ENCODE measurements at places on chromosomes 12 and 14.

DNA sequence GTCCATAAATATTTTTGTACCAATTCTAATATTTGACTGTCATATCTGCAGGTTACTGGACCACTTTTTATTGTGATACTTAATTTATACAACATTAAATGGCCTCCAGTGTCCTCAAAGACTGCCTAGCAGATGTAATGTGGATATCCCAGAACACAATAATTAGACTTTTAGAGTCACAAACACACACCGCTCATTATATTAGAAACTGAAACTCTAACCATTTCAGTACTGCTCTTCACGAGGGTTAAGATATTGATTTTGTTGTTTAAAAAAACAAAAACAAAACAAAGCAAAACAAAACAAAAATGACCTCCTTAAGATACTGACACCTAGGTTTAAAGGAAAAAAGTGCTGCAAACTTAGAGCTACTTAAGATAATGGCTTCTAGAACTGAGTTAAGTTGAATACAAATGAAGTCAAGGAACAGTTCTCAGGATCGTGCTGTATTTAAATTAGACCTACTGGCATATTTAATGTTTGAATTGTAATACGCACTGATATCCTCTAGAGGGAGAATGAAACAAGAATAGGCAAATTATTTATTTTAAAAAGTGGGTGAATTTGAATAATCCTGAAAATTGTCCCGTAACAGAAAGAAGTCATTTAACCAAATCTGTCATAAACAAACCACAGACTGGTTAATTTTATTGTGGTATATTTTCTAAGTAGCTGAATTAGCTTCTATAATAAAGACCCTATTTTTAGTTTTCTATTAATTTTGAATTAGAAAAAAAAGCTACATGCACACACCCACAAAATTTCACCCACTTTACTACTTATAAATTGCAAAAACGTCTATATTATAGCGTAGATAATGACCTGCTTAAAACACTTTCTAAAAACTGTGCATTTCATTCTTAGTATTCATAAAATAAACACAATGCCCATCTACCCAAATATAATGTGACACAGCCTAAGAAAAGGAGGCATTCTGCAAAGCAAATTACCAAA, 395.2 kb upstream of the DCN start:
- DNase-seq: no peak

DNA sequence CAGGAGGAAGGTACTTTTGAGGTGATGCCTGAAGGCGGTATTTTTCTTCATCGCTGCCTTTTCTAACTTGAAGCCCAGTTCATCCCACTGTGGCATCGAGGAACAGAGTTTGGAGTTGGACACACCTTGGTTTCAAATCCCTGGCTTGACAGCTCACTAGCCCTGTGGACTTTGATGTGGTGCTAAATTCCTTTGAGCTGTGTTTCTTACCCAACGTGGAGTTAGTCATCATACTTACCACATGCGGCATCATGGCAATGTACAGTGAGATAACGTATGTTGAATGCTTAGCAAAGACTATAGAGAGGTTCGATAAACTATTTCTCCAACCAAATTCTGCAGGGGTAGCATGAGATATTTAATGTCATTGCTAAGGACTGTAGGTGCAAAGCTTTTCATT, 3.4 kb downstream of the PLEKHG3 start:
- peak; percentile 83 for DNase-seq

GRCh38 chr12:110458756-110459155, 8.6 kb upstream of the ARPC3 start:
- no peak for DNase-seq

GRCh38 chr14:49879646-49880204, 13.2 kb upstream of the ARF6 start:
- DNase-seq: peak; percentile 24

DNA sequence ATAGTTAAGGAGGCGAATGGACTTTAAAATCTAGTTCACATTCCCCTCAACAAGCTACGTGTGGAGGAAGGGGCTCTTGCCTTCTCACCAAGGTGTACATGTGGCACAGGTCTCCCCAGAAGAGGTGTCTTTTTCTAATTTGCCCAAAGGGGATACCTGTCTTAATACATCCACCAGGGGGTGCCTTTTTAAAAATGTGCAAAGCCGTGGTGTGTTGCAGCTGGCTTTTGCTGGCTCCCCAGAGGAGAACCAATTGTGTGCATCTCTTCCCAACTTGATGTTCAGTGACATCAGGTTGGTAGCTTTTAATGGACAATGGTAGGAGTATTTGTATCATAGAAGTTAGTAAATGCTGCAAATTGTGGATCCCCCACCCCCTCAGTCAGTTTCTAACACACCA, 33.8 kb downstream of the CREBL2 start:
- no peak for DNase-seq

DNA sequence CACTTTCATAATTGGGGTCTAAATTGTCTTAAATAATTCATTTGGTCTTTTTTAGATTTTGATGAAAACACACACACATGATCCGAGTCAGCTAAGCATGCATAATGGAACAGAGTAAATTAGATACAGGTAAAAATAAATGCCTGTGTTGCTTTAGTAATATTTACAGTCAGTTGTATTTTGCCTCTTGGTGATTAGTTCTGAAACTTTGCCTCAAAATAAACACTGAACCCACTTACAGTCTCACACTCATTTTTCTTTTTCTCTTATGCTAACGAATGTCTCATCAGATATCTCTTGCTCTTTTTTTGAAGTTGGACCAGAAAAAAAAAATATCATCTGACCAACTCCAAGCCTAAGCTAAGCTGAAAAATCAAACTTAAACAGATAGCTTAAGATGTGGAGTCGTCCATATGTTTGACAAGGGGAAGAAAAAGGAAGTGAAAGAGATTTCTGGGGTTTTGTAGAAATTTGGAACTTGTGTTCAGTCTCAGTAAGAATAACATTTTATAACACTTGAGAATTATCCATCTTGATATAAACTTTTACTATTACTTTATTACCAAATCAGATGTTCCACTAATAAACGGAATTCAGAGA, 592.5 kb downstream of the RPL10L start:
- DNase-seq: no peak

DNA sequence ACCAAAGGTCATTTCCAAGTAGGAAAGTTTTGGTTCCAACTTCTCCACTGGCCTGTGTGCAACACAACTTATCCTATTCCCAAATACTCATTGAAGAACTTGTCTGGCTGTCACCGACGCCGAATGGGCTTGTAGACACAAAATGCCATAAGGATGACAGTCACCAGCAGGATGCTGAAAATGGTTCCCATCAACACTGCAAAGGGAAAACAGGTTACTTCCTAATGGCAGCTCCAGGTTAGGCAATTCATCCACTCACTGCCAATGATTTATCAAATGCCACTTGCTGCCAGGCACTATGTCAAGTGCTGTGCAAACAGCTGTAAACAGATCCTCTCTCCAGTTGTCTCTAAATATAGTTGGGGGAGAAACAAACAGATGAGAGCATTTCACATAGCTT, 6.1 kb downstream of the C12orf76 start:
- no peak for DNase-seq

GRCh38 chr14:104792101-104792884, 3.3 kb downstream of the AKT1 start:
- no peak for DNase-seq

DNA sequence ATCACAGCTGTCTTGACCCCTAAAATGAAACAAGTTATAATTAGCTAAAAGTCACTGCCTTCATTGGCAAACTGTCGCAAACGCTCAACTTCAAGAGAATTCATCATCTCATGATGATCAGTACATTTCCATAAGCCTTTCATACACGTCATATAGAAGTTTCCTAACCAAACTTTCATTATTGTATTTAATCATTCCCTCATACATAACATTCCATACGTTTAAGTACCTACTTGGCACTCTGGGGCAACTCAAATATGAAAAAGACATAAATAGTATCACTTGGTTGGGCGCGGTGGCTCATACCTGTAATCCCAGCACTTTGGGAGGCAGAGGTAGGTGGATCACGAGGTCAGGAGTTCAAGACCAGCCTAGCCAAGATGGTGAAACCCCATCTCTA, 12.4 kb upstream of the PPP2R5E start:
- no peak for DNase-seq

DNA sequence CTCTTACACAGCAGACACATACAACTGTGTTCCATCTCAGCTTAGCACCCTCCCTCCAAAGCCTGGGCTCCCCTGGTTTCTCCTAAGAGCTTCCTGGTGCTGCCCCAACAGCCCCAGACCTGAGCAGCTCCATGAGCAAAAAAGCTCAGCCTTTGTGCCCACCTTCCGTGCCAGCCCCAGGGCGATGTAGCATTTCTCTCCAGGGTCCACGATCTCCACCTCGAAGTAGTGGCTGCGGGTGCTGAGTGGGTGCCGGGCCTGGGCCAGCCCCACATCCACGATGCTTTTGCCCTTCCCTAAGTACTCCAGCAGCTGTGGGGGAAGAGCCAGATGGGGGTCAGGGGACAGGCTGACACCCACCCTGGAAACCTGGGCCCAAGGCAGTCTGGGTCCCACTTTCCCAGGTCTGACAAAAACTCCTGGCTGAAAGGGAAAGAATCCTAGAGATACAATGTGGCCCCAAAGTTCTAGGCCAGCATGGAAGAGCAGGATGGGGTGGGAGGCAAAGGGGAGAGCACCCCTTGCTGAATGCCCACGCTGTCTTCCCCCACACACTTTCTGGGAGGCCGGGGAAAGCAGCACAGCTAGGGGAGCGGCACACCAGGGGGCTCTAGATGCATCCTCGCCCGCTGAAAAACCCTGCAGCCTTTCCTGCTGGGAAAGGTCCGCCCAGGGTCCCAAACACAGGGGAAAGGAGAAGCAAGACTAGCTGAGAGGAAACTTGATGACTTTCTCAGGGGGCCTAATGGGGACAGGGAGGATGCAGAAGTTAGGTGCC, 11.0 kb downstream of the SPRYD3 start:
- no peak for DNase-seq

DNA sequence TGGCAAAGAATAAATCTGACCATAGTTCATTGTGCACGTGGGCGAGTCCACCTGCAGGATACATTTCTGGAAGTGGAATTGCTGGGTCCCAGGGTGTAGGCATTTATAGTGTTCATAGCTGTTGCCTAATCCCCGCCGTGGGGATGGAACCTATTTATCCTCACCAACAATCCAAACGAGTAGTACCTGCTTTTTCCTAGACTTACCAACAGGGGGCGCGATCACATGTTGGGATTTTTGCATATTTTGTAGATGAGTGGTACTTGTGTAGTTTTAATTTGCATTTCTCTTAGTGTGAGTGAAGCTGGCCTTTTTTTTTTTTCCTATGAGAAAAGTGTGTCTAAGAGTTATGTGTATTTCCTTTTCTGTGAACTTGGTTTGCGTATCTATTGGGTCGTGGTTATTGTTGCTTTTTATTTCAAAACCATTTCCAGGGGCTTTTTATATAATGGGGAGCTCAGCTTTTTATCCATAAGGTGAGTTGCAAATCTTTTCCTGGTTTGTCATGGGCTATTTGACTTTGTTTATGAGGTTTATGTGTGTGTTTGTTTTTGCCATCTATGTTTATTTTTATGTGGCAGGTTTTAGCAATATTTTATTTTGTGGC, 67.2 kb downstream of the CCDC92 start:
- DNase-seq: peak; percentile 40

DNA sequence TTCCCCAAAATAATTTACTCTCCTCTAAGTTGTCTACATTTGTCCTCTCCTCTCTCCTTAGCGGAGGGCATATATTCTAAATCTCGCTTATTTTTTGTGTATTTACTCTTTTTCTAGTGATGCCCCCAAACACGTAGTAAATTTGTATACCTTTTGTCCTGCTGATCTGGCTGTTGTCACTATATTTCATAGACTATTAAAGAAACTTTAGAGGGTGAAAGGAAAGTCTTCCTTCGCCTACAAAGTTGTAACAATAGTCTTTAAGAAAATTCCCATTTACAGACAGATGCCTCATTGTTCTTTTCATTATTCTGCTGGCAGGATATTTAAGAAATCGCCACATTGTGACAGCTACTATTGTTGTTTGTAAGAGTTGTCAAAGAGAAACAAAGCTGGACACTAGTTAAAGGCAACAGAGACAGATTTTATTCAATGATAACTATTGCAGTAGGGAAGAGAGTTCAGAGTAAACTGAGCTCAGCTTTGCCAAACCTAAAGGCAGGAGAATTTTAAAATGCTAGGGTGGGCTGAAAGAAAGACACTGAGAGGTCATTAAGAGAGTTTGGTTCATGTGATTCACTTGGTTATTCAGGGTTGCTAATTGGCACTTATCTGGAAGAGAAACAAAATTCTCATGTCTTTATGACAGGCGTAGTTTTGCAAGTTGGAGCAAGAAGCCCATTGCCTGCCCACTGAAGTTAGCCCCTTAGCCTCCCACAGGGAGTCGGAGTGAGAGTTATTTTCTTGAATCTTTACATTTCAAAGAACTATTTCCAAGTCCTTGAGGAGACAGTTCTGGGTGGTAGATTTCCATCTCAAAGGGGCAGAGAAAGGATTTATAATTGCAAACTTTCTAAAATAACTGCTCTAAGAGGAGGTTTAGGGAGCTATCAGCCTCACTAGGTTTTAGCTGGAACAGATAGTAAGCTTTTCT, 1272.5 kb upstream of the SEL1L start:
- DNase-seq: no peak

- no peak for DNase-seq
Measured at GRCh38 chr14:91185721-91186120, 58.8 kb downstream of the GPR68 start.

DNA sequence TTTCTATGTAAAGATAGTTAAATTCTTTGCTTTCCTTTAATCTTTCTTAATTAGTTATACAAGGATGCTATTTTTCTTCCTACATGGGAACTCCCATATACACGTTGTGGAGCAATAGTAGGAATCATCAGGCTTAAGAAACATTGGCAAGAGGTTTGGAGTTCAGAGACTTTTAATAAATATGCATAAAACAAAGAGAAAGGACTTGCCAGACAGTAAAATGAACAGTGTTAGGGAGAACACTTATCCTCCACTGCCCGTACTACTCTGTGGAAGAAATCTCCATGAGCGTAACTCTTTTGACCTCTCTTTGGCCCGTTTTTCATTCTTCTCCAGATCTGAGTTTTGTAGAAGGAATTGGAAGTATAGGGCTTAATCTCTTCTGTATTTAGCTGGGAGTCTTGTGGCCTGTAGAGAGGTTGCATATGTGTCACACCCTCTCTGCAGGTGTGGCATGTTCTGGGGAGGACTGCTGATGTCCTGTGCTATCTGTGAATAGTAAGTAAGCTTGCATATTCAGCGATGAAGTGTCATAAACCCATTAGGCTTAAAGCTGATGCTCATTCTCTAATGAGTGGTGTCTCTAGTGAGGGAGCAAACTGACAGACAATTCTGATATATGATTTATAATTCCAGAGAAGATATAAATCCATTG, 455.4 kb upstream of the FAR2 start:
- no peak for DNase-seq

- DNase-seq: no peak
Measured at GRCh38 chr12:64109706-64110105, 112.4 kb downstream of the KICS2 start.

DNA sequence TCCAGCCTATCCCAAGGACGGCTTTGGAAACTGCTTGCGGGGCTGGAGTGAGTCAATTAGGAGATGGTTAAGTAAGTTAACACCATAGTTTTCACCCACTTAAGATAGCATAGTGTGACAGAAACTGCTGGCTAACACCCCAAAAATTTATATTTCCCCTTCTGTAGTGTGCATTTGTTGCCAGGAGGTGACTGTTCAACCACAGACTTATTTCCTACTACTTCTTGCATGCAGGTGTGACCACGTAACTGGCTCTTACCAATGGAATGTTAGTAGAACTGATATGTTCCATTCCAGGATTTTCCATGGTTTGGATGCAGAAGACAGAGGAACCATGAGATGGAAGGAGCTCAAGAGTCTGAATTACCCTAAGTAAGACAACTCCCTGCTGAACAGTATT, 52.9 kb upstream of the SLC35F4 start:
- no peak for DNase-seq

- no peak for DNase-seq
Measured at GRCh38 chr14:91873471-91874415, 6.4 kb upstream of the TC2N start.

All from H54 (cell line).